ENCODE measurements at places on chromosomes 1 and 21. TPM values are rescaled to one million over a fixed set of nuclear protein-coding genes. Genes with fewer than 3 reads are reported as not detected.
A peak's percentile ranks its signal among the peaks of the same experiment; 100 is the strongest.

- peak; percentile 83 for DNase-seq
Measured at GRCh38 chr1:228370941-228371740, 35.5 kb downstream of the TRIM11 start.

GRCh38 chr21:17128132-17128531, 384.7 kb upstream of the CXADR start:
- no peak for DNase-seq

DNA sequence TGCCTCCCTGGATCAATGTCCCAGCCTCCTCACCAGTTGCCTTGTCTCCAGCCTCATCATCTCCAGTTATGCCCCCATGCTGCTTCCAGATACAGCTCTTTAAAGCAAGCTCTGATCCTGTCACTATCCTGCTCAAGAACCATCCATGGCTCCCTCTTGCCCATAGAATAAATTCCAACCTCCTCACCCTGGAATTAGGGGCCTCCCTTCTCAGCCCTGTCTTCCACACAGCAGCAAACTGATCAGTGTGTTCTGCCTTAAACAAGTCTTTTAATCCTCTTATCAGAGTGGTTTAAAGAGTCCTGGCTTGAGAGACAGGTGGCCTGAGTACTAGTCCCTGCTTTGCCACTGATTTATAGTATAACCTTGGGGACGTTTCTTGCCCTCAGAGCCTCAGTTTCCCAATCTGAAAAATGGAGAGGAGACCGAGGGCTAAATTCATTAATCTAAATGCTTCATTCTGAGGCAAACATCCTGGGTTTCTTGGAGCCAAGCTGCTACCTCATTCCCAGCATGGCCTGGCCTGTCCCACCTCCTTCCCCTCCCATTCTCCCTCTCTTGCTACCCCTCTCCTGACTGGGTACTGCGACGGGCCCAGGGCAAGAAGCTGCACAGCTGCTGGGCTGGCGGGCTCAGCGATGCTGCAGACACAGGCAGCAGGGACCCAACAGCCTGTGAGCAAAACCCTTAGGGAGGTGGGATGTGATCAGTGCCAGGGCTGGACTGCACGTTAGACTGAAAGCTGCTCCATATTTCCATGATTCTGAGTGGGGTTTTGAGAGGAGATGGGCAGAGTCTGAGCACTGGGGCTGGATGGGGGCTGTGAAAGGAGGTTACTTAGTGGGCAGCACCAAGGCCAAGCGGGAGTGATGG, 221.4 kb downstream of the PTPRU start:
- DNase-seq, result peak; percentile 61

DNA sequence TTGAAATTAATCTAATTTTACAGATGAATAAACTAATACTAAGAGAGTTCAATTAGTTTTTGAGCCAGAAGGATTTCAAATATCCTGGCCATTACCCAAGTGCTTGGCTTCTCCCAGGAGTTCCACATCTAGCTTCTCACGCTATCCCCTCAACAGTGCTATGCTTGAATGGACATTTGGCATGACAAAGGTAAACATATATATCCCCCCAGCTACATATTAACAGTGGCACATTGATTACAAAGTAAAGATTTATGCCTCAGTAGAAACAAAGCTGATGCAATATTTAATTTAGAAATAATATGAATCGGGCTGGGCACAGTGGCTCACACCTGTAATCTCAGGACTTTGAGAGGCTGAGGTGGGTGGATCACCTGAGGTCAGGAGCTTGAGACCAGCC, 434.6 kb upstream of the PRMT6 start:
- DNase-seq, result no peak

The SDCCAG8 gene
- 42.7 TPM for total RNA-seq

The PRAMEF11 gene
- not detected for total RNA-seq

Data from osteoblast (primary cell).